Calu3 (cell line): ENCODE measurements at places on chromosomes 2 and 18.
A peak's percentile ranks its signal among the peaks of the same experiment; 100 is the strongest.

DNA sequence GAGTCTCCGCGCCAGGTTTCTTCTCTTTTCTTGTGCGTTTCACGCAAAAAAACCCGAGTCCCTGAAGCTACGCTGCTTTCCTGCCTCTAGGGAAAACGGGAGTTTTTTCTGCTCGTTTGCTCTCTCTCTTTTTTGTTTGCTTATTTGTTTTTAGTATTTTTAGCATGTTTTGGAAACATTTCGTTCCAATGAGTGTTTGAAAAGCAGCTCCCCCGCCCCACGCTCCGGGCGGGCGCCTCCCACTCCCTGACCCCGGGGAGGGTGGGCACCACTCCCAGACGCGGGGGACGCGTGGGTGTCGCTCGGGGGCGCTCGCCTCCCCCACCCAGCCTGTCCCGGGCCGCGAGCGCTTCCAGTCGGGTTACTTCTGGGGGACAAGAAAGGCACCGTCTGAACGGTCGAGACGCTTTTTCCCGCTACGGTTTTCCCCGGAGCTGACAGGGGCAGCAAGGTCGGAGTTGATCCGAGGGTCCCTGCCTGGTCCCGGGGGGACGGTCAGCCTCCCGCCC is 446 bp upstream of the EFHD1 start:
- DNase-seq = peak; percentile 24

DNA sequence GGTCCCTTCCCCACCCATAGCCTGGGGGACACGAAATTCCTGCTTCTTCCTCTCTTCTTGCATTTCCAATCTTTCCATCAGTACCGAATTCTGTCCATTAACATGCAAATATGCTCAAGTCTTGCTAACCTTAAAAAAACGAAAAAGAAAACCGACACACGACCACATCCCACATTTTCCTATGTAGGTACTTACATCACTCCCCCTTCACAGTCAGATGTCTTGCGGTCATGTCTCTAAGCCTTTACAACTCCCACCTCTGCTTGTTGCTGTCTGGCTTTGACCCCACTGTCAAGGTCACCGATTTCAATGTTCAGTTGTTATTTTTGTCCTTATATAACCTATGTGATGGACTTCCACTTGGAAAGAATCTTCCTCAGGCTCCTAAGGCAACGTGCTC is 219.4 kb downstream of the NAPG start:
- no peak for DNase-seq

- DNase-seq = no peak
These were observed 249.8 kb upstream of the GCFC2 start for GRCh38 chr2:75960472-75961009.

GRCh38 chr2:2871480-2872308 is 505.9 kb downstream of the EIPR1 start:
- DNase-seq = no peak

GRCh38 chr18:7576077-7576476 is 9.0 kb downstream of the PTPRM start:
- no peak for DNase-seq

DNA sequence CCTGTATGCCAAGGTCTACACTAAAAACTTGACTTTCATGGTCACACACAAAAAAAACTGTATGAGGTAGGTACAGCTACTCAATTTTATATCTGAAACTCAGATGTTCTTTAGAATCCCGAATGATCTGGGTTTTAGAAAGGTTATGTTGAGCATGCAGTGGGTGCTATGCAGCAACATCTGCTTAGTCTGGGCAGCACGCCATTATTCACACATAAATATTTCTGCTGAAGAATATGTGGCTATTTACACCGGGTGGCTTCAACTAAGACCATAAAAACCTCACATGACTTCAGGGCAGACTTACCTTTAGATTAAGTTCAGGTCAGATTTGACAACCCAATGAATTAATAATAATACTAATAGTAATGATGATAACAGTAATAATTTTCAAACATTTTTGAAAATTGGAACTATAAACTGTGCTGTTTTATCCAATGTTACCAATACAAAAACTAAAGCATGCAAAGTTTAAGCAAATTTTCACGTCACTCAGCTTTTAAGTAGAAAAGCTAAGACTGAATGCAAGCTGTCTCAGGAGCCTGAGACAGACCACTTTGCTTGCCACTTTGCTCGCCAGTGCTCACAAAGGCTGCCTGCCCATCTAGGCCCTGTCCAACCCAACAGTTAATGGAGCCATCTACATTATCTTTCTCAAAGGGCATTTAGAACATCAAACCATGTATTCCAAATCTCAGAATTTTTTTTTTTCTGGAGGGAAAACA is 292.0 kb downstream of the CNTNAP5 start:
- DNase-seq = no peak

- no peak for DNase-seq
These were observed 203.9 kb upstream of the PIK3C3 start for GRCh38 chr18:41751161-41751560.

DNA sequence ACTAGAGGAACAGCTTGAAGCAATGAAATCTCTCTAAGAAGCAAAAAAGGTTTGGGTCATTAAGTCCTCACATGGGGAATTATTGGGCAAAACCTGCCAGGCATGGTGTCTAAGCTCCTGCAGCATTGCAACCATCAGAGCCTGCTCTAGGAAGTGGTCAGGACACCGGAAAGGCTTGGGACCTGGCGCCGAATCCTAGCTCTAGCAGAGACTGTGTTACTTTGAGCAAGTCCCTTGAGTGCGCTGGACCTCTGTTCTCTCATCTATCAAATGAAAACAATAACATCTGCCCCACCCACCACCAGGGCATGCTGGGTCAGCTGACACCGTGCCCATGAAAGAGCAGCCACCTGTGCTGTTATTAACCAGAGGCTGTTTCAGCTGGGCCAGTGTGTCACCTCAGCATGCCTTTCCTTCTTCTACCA is 6.3 kb downstream of the TMEM127 start:
- DNase-seq = peak; percentile 17

DNA sequence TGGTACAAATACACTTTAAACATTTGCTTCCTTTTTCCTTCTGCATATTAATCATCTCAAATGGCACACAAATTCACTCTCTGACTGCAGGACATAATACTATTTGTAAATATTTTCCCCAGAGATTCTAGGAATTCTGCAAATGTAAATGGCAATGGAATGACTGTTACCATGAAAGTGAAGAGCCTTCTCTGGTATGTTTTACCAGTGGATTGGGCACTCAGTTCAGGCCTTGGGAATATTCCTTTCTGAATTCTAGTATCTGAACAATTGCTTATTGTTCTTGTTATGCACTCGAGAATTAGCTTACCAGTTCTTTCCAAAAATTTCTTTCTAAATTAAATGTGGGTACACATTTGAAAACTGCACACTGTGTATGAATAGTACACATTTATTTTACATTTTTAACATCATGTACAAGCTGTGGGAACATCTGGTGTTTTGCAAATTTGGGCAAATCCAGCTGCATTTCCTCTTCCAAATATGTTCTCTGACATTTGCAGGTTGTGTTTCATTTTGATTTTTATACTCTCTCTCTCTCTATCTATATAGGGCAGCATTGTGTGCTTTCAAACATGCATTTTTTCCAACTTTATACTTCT is 289.1 kb downstream of the NBAS start:
- DNase-seq = no peak

GRCh38 chr2:47002480-47003381 is 87.1 kb upstream of the MCFD2 start:
- DNase-seq = peak; percentile 12

GRCh38 chr2:29393676-29394075 is 278.5 kb downstream of the CLIP4 start:
- DNase-seq = no peak

- peak; percentile 73 for DNase-seq
These were observed 12.8 kb upstream of the GBX2 start for GRCh38 chr2:236180831-236181453.

GRCh38 chr2:69618362-69618761 is 25.2 kb downstream of the AAK1 start:
- DNase-seq = no peak

DNA sequence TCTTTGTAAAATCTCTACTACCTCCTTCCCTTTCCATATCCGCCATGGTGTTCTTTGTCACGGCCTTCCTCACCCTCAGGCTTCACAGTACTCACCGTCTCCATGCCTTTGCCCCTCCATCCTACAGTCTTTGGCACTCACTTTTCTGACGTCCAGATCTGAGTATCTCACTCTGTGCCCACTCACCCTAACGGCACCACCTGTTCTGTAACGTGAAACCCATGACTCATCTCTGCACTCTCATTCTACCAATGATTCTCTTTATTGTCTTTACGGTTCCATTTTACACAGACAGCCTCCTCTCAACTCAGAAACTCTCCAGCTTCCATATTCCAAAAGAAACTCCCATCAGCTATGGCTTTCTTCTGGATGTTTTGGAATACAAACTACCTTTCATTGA is 56.7 kb downstream of the NETO1 start:
- DNase-seq = no peak

DNA sequence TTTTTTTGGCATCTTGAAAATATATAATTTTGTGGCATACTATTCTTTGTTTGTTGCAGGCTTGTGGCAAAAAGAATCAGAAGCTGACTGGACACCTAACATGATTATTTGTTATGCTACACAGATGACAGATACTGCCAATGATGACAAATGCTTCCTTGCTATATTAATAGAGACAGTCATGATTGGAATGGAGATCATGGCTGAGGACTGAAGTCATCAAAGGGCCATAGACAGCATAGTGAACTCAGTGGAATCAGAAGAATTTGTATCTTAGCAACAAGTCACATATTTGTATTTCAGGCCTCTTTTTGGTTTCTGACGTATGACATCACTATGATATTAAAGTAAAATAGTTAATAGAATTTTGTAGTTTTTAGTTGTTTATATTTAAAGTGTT is 1003.8 kb upstream of the DDX18 start:
- no peak for DNase-seq

DNA sequence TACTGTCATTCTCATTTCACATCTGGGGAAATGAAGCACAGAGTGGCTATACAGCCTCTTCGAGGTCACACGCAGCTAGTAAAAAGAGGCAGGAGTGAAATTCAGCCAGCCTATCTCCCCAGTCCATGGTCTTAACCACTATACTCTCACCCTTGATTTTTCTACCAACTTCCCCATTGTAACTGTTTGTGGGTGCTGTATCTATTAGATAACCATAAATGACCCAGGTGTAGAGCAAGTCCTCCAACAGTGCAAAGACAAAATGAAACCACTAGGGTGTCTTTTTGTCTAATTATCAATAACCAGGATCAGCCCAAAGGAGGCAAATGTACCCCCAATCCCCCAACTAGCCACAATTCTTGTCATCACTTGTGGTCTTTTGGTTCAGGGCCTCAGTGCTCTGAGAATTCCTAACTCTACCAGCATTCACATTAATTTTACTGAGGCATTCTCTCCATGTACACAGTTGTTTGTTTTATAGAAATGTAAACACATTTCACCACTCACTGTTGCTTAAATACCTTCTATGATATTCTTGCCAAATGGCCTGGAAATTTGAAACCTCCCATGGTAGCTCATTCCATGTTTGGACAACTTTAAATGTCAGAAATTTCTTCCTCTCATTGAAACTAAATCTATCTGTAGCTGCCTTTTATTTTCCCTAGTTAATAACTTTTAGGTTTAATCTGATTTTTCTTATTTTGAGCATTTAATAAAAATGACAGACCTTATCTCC is 58.7 kb downstream of the SLC40A1 start:
- no peak for DNase-seq

GRCh38 chr2:47237375-47238334 is 82.5 kb upstream of the STPG4 start:
- DNase-seq = no peak

- peak; percentile 62 for DNase-seq
These were observed 333.7 kb downstream of the AGAP1 start for GRCh38 chr2:235827585-235827992.

DNA sequence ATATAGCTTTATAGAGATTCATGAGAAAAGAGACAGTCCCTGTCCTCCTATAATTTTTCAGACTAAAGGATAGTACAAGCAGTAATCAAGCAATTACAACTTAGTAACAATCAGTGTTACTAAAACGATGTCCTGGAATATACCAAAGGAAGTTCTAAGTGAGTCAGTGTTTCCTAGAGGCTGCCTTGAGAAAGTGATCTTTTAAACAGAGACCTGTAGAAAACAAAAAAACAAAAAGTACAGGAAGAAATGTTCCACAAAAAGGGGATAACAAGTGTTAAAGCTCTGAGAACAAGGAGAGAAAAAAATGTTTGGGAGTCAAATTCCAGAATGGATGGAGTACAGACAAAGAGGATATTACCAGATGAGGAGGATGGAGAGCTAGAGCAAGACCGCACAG is 556.4 kb downstream of the ERBB4 start:
- DNase-seq = no peak

GRCh38 chr2:167646557-167646956 is 600.8 kb downstream of the STK39 start:
- DNase-seq = no peak

- no peak for DNase-seq
These were observed 107.7 kb upstream of the PPP1CB start for GRCh38 chr2:28643911-28644334.
